ENCODE measurements at places on chromosomes 4 and X.

DNA sequence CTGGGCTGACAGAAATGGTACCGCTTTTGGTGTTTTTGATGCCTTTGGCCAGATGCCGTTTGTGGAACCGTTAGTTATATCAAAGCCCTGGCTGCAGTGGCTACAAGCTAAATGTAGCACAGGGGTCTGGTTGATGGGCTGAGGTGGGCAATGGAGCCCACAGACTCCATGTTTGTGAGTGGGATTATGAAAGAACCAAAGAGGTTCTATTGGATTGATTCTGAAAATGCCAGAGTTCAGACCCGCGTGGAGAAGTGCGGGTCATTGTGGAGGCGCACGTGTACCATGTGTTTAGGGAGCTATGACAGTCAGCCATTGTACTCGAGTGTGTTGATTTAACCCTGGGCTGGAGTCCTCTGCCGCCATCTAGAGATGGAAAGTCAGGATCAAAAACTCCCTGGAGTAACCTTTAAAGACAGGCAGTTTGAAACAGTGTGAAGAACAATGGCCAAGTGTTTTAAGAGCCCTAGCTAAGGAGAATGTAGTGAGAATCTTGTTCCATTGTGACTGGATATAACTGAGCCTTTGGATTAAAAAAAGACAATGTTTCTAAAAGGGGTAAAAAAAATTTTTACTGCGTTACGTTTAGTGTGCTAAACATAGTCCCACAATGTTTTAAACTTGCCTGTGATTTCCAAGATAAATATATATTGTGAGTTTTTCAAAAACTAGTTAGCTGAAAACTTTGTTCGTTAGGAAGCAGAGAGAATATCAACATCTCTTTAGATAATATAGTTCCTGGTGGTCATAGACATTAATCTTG, 12.7 kb downstream of the ART3 start:
- DNase-seq = peak; percentile 11

DNA sequence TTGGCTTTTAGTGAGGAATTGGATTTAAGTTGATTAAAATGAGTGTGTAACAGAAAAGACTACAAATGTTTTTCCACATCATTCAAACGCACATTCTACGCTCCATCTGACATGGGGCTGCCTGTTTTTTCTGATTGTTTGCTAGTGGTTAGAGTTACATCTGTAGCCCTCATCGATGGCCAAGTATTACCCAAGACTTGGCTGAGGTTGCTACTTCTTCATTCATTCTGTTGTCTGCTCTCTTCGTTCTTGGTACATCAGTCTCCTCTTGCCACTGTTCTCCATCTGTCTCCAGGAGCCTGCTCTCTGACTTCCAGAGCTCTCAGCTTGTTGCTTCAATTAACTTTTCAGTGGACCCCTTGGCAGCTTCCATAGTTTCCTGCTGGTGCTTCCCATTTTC, 1844.6 kb upstream of the TENM3 start:
- no peak for DNase-seq

GRCh38 chr4:145818011-145818410, 120.6 kb downstream of the ZNF827 start:
- no peak for DNase-seq

- DNase-seq = no peak
Observed at GRCh38 chr4:1174941-1175634, 2.7 kb upstream of the SPON2 start.

DNA sequence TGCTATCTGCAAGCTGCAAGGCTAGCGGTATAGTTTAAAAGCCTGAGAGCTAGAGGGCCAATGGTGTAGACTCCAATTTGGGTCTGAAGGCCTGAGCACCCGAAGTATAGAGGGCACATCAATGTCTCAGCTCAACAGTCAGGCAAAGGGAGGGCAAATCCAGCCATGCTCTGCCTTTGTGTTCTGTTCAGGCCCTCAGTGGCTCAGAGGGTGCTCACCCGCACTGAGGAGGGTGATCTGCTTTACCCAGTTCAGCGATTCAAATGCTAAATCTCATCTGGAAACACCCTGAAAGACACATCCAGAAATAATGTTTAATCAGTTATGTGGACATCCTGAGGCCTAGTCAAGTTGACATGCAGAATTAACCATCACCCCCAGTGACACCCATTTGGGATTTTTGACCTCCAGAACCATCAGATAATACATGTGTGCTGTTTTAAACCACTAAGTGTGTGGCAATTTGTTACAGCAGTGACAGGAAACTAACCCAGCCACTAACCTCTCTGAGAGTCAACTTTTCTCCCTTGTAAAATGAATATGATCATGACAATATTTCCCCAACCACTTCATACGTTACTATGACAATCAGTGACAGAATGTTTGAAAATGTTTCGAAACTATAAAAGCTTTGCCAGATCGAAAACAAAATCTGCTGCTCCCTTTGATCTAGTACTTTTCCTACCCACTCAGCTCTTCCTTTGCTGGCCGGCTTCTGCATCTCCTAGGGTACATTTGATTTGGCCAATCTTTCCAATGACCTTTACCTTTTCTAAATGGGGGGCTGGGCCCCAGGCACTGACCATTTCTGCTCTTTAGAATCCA, 8.4 kb upstream of the TBL1X start:
- peak; percentile 37 for DNase-seq

- no peak for DNase-seq
Observed at GRCh38 chr4:119667802-119668201, 39.2 kb upstream of the PDE5A start.

- no peak for DNase-seq
Observed at GRCh38 chr4:98484031-98484430, 174.4 kb downstream of the TSPAN5 start.

GRCh38 chrX:71650333-71650969, 16.9 kb upstream of the LOC101059915 start:
- DNase-seq = no peak

DNA sequence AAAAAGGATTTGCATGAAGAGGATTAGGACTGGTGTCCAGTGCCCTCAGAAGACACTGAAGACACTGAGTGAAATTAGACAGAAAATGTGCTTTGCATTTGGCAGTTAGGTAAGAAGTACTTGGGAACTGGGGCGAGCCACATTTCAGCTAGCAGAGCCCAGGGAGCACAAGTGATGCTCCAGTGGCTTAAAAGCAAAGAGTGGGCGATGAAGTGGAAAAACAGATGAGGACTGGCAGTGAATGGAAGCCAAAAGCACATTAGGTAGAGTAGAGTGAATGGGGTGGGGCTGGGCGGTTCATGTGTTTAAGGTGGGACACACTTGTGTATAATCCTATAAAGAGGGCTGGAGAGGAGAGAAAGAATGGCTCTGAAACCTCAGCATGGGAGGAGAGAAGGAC, 18.4 kb downstream of the DCLK2 start:
- DNase-seq = no peak

- DNase-seq = no peak
Observed at GRCh38 chrX:100487795-100488194, 77.7 kb upstream of the PCDH19 start.

DNA sequence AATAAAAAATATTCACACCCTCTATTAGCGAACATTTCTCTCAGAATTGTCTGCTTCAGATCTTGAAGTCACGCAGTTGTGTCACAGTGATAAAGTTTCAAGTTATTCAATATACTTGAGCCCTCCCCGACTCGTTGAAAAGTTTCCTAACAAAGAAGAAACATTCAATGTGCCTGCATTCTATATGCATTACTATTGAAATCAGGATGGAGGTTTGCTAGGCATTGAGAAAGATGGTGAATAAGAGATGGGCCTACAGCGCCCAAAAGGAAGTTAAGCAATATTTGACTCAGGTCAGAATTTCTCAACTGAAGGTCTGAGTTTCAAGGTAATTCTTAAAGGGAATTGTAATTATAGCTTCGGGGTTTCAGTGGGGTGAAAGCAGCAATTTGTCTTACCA, 6.1 kb downstream of the TCEANC start:
- no peak for DNase-seq

GRCh38 chr4:2733844-2734574, 22.1 kb downstream of the TNIP2 start:
- no peak for DNase-seq

DNA sequence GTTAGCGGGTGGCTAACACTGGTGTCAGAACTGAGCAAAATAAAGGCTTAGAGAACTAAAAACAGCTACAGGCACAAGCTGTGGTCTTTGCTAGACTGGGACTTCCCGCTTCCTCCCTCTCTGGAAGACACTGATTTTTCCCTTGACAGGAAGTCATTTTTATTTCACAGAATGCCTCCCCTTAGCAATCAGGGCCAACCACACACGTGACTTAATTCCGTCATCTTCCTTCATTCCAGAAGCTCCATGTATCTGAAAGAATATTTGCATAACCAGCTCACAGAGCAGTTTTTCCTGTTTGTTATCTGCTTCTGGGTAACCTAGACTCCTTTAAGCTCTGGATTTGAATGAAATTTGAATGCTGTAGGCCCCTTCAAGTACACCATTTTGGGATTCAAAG, 327.5 kb upstream of the FRG1 start:
- DNase-seq = no peak

DNA sequence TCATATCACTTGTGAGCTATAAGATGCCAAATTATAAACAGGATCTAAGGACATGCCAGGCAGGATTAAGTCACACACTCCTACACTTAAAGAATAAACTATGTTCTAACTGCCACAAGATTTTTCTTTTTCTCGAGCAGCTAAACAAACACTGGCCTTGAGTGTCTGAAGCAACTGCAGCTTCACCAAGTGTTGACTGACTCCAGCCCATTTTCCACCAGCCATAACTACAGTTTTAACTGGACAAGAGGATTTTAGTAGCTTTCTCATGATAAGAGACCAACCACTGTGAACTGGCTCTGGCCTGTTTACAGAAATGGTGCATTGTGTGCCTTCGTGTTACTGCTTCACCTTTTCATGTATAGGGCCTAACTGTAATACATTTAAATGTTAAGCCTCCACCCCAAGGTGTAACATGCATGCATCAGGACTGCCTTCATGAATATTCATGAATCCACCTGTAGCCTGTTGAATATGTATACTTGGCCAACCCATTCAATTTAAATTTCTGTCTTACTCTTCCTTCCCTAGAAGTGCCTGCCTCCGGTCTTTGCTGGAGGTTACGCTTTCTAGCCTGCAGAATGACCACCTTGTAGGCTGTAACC, 10.8 kb downstream of the UCP1 start:
- DNase-seq = no peak

DNA sequence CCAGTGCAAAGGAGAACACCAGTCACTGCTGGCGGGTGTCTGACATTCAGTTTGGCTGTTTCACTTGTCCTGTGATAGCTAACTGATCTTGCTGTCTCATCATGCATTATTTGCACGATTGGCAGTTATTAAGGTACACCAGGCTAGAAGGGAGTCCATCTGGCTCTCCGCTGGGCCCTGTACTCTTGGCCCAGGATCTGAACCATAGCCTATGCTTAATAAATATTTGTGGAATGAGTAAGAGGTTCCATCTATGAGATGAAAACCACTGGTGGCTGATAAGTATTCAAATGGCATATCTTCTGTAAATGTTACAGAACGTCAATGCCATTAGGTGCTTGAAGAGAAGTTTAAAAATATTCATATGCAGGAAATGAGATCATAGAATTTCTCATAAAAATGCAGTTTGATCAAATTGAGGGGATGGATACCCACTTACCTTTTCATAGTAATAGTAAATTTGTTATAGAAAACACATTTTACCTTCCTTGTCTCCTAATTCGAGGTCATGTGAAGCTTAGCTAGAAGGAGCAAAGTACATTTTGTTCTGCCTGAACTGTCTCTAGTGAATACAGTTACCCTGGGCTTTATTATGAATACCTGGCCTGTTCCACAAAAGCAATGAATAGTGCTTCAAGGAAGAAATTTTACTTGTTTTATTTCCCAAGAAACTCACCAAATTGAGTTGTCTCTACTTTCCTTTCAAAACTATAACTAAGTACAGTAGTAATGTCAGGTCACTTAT, 213.5 kb downstream of the CBR4 start:
- DNase-seq = no peak

DNA sequence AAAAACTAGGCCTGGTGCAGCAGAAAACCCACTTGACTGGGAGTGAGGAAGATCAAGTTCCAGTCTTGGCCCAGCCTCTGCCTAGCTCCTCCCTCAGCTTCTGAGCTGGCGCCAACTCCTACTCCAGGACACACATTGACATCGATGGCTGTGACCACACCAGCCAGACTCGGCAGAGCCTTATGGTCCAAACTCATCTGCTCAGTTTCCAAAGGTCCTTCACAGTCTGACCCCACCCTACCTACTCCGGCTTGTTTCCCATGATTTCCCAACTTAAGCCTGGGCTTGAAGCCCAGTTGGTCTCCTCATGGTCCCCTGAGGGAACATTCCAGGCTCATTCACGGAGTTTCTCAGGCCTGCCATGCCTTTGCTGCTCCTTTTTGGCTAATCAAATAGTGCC, 10.1 kb downstream of the ELF4 start:
- no peak for DNase-seq

DNA sequence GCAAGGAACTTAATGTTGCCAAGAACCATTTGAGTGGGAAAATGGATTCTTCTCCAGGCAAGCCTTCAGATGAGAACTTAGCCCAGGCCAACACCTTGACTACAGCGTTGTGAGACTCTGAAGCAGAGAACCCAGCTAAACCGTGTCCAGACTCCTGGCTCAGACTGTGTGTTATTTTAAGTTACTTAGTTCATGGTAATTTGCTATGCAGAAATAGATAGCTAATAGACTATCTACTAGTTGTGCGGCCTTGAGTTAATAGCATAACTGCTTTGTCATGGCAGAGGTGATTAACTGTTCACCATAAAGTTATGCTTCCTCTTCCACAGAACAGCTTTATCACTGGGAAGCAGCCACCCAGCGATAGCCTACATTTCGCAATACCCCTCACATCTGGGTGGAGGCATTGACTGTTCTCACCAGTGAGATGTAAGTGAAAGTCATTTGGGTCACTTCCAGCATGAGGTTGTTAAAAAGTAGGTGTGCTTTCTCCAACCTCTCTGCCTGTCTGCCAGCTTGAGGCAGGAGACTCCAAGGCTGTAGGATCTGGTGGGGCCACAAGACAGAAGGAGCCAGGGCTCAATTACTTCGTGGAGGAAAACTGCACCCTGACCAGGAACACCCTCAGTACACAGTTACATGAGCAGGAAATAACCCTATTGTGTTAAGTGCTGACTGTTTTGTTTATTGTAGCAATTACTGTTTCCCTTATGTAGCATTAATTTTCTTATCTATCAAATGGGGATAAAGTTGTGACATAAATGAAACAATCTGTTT, 94.2 kb downstream of the GPAT3 start:
- no peak for DNase-seq

- DNase-seq = no peak
Observed at GRCh38 chr4:40066651-40067050, 10.0 kb downstream of the N4BP2 start.

- DNase-seq = peak; percentile 50
Observed at GRCh38 chrX:136608295-136608933, 39.5 kb upstream of the CD40LG start.

DNA sequence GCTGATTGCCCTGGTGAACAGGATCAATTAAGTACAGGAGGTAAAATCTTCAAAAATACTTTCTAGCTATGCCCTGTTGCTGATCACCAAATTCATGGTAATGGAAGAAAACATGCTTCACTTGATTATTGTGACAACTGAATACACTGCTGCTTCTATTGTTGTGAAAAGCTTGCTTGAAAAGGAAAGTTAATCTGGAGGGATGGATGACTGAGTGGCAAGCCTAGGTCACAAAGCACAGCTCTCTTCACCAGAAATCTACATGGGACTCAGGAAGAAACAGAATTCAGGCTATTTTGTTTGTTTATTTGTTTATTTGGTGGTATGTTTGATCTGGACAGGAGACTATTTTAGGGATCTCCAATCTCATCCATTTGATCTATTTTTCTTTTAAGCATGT, 182.0 kb downstream of the MGST2 start:
- DNase-seq = no peak

- DNase-seq = no peak
Observed at GRCh38 chr4:44848466-44848865, 122.1 kb upstream of the GNPDA2 start.

GRCh38 chr4:1535926-1536578, 129.8 kb upstream of the NKX1-1 start:
- no peak for DNase-seq

Data from stimulated activated naive CD8-positive, alpha-beta T cell treated with anti-CD3 and anti-CD28 coated beads, Interleukin-15, Interleukin-2, amounts not matched to agents 100 U/mL and 50 U/mL, for 24 hours (primary cell).